ENCODE measurements at places on chromosomes 12 and 14. TPM values are rescaled to one million over a fixed set of nuclear protein-coding genes. Genes with fewer than 3 reads are reported as not detected.

The RHEBL1 gene
- 6.3 TPM for total RNA-seq

The KRT85 gene
- total RNA-seq, result not detected

The IAPP gene
- not detected for total RNA-seq

The SCN8A gene
- 2.5 TPM for total RNA-seq

The LIN7A gene
- total RNA-seq, result 0.38 TPM

The CACNA2D4 gene
- total RNA-seq, result not detected

The FSCB gene
- total RNA-seq, result not detected

The ERBB3 gene
- 2.0 TPM for total RNA-seq

The ZDHHC22 gene
- total RNA-seq, result 0.37 TPM

The OAS1 gene
- total RNA-seq, result 66.8 TPM

The SYCP3 gene
- total RNA-seq, result not detected

The VWF gene
- 0.34 TPM for total RNA-seq

The LRTM2 gene
- not detected for total RNA-seq

The KRT72 gene
- total RNA-seq, result not detected

The KLC1 gene
- 97.3 TPM for total RNA-seq

The PLEKHG7 gene
- 0.02 TPM for total RNA-seq

The EPYC gene
- total RNA-seq, result not detected

The ATF7IP gene
- 5.9 TPM for total RNA-seq

The FKBP11 gene
- total RNA-seq, result 57.0 TPM

The IQSEC3 gene
- not detected for total RNA-seq

The RTL1 gene
- total RNA-seq, result 0.30 TPM

The NGB gene
- not detected for total RNA-seq

The SYT1 gene
- total RNA-seq, result 6.3 TPM

The PEBP1 gene
- 289 TPM for total RNA-seq

The TPPP2 gene
- not detected for total RNA-seq

The DLST gene
- total RNA-seq, result 92.4 TPM

The HHIPL1 gene
- total RNA-seq, result 0.25 TPM

The CPNE6 gene
- not detected for total RNA-seq

The NELL2 gene
- not detected for total RNA-seq

The SLCO1A2 gene
- total RNA-seq, result 0.07 TPM

The NPFF gene
- not detected for total RNA-seq

The RNASE7 gene
- total RNA-seq, result not detected

The RBM23 gene
- total RNA-seq, result 68.1 TPM

The LMO3 gene
- total RNA-seq, result not detected

The PXN gene
- total RNA-seq, result 157 TPM

The CISTR gene
- total RNA-seq, result not detected

The COL2A1 gene
- 0.02 TPM for total RNA-seq

The IL31 gene
- total RNA-seq, result not detected

The CMAS gene
- total RNA-seq, result 44.2 TPM

The ALKBH2 gene
- total RNA-seq, result 50.6 TPM

The RNASE4 gene
- 5.4 TPM for total RNA-seq

The CHGA gene
- total RNA-seq, result 2.1 TPM

The FGF6 gene
- total RNA-seq, result not detected

The SRGAP1 gene
- 10.6 TPM for total RNA-seq

The MPHOSPH9 gene
- 23.9 TPM for total RNA-seq

The PZP gene
- not detected for total RNA-seq

The NRIP2 gene
- not detected for total RNA-seq

The MRPS35 gene
- 96.3 TPM for total RNA-seq

The RFX4 gene
- not detected for total RNA-seq

The PTGDR gene
- not detected for total RNA-seq

The CEP128 gene
- 5.1 TPM for total RNA-seq

The PPP1R13B gene
- 5.7 TPM for total RNA-seq

The JDP2 gene
- total RNA-seq, result 22.0 TPM

The KCNJ8 gene
- 0.41 TPM for total RNA-seq
